ENCODE measurements at places on chromosomes 7 and 10.

GRCh38 chr10:13587391-13587790, 626 bp downstream of the PRPF18 start:
- no peak for DNase-seq

DNA sequence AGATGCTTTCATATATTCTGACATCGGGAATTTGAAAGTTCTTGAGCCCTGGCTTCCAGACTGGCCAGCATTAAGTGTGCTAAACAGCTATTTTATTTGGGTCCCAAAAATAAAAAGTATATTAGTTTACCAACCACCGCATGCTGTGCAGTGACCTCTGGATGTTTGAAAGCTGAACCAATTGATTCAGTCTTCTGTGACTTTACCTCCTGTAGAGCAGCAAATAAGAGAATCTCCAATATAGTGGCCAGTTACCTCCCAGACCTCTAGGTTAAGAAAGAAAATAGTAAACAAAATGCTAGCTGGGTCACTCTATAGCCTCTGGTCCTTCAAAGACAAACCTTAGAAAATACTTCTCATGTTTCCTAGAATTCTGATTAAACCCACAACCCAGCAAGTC, 424.6 kb upstream of the NFE2L3 start:
- DNase-seq: no peak

- DNase-seq: no peak
Observed at GRCh38 chr7:81162771-81163525, 244.1 kb upstream of the SEMA3C start.

DNA sequence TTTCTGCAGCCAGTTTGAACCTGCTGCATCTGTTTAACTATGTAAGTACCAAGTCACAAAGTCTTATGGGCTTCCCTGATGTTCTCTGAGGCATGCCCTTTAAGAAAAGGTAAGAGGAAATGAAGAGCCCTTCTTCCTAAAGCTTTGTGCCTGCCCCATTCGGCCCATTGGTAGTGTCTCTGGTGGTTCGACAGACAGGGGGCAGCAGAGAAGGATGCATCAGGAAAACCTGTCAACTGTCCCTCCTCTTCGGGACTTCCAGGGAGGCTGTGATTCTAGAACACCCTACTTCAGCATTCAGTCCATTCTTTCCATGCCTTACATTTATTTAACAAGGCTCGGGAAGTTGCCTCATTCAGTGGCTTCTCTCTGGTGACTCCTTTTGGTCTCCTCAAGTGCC, 1.9 kb upstream of the SFRP4 start:
- no peak for DNase-seq

DNA sequence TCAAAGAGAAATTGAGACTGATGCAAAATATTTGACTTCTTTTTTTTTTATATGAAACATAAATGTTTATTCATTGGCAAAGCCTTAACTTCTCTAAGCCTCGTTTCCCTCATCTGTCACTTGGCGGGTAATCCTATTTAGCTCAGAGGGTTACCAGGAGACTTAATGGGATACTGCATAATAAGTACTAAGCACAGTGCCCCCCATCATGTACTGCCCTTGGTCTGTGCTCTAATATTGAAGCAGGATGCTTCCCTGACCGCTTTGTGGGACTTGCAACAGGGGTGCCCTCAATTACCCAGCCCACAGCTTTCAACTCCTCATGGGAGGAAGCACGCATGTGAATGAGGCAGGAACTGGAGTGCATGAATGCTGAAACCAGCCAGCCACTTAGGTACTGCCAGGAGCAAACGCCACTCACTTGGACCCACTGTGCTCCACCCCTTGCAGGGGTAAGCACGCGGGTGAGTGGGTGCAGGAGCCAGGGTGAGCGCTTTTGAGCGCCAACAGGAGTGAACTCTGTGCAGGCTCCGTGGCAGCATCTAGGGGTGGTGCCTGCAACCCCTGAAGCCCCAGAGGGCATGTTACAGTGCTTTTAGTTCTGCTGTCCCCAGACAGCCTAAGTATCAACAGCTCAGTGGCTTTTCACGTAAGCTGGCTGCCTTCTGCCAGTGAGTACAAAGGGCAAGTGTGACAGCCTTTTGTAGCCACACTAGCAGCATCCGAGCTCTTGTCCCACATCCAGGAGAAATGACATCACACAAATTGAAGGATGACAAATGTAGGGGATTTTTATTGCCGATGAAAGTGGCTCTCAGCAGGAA, 209.8 kb upstream of the C7orf33 start:
- no peak for DNase-seq

DNA sequence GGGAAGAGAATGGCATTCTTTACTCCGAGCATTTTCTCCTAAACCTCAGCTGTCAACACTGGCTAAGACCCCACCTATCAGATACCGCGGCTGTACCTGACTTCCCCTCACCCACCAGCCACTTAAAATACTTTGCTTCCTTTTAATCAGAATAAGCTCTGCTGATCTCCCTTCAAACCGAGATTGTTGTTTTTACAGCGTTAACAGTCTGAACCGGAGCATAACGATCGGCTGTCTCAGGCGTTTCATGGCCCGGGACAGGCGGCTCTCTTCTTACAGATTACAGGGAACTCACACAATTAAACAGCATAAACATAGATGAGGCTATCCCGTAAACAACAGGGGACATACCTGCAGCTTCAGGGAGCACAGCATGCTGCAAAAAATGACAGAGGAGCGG, 174.3 kb upstream of the RNF32 start:
- DNase-seq: no peak

GRCh38 chr7:125256446-125256845, 326.8 kb upstream of the POT1 start:
- no peak for DNase-seq

DNA sequence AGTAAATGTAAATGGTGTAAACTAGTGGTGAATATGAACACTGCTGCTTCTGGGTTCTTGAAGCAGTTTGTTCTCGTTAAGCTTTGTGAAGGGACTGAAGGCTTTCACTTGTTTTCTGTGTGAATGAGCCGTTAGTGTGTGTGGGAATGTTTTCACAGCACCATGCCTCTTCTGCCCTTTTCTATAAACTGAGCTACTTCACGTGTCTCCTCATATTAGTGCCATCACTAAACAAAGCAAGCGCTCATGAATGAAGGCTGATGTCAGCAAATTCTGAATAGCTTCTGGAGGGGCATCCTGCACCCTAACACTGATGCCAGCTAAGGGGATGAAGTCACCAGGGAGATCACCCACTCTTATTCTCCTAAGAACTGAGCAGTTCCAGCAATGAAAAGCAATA, 205.6 kb upstream of the ETV1 start:
- no peak for DNase-seq
